Fibroblast of upper back skin (primary cell): ENCODE measurements at places on chromosomes 7 and 10.
A peak's percentile ranks its signal among the peaks of the same experiment; 100 is the strongest.

GRCh38 chr7:64905547-64905946, 2.5 kb downstream of the ZNF273 start:
- DNase-seq, result no peak

DNA sequence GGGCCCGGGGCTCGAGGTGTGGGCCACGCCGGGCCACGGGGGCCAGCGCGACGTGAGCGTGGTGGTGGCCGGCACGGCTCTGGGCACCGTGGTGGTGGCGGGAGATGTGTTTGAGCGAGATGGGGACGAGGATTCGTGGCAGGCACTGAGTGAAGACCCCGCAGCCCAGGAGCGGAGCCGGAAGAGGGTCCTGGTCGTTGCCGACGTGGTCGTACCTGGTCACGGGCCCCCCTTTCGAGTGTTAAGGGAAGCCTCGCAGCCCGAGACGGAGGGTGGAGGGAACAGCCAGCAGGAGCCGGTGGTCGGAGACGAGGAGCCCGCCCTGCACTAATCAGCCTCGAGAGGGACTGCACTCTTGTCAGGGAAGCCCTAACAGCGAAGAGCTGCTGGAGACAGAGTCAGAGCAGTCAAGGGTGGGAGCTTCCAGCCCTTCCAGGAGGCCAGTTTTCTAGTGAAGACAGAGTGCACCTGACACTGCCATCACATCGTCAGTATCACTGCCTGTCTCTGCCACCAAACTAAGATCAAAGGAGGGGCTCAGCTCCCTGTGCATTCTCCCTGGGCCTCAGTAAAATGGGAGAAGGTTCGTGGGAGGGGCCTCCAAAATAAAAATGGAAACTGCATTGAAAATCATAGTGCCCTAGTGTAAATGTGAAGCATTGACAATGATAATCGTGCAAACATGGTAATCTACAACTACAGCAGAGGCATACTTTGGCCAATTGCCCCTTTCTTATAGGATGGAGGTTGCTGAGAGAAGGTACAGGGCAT, 1.3 kb downstream of the MBLAC1 start:
- peak; percentile 12 for DNase-seq

DNA sequence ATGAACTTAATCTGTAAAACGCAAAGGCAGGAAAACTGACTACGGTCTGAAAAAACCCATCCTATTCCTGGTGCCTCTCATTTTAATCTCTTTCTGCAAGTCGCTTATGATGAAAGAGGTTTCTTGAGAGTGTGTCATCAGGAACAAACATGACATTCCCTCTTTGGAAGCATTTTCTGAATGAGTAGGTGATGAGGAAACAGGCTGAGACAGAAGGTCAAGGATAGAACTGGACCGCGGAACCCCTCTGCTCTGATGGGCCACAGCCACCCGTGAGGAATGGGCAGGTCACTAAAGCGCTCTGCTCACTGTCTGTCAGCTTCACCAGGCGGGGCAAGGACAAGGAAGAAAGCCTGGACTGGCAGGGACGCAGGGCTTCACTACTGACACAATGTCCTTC, 28.6 kb downstream of the BEND7 start:
- no peak for DNase-seq

DNA sequence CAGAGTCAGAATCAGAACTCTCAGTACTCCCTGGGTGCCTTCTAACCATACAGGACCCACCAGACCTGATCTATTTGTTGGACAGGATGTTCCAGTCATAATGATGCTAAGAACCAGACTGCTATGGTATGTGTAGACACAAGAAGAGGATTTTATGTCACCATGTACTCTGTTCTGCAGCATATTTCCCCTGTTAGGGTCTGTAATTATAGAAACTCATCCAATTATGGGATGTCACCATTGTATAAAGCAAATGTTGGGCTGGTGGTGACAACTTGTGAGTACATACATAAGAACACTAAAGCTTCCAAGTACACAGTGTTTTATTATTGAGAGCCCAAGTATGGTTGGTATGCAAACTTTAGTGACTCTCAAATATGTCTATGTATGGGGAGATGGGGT, 67.1 kb upstream of the AGBL3 start:
- peak; percentile 64 for DNase-seq

DNA sequence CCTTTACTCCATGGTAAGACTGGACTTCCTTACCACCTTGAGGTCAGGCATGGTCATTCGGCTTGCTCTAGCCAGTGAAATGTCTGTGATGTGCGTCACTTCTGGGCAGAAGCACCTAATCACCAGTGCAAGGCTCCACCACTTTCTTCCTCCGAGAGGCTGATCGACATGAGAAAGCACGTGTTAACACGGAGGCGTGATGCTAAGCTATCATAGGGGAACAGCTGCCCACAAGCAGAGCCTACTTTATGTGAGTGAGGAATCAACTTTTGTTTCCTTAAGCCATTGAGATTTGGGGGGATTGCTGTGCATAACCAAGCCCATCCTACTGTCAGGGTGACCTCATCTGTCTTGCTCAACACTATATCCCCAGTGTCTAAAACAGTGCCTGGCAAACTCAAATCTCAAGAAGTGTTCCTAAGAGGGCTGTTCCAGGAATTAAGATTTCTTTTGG, 23.1 kb upstream of the SAR1A start:
- peak; percentile 19 for DNase-seq
